Activated CD4-positive, alpha-beta T cell treated with anti-CD3 and anti-CD28 coated beads for 4 hours (primary cell): ENCODE measurements at places on chromosomes 7 and 10.

DNA sequence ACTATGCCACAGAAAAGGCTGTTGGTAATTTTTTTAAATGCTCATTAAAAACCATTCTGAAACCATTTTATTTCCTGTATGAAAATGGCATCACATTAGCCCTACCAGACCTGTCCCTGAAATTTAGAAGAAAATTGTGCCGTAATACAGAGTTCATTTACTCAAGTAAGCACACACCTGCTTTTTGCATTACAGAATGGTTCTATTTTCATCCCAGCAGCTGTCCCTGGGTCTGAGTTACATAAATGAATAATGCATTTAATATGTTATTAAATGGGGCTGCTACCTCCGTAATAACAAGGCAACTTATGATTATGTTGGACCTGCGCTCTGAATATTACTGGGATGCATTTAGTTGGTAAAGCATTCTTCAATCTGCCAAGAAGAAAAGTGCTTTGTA is 508.9 kb downstream of the SORCS1 start:
- DNase-seq = no peak

DNA sequence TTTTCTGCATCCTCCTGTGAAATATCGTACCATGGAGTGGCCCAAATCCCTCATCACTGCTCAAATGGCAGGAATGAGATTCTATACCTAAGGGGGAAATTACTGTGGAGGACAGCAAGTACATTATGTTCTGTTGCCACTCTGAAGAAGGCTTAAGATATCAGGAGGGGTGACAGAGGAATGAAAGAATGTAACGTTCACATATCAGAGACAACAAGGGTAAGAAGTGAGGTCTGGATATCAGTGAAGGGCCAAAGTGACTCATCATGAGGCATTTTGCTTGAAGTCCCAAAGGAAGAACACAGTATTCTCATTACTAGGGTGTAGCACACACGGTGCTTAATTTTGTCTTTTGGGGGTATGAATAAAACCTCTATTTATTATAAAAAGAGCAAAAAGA is 71.5 kb upstream of the SLC13A1 start:
- DNase-seq = no peak

DNA sequence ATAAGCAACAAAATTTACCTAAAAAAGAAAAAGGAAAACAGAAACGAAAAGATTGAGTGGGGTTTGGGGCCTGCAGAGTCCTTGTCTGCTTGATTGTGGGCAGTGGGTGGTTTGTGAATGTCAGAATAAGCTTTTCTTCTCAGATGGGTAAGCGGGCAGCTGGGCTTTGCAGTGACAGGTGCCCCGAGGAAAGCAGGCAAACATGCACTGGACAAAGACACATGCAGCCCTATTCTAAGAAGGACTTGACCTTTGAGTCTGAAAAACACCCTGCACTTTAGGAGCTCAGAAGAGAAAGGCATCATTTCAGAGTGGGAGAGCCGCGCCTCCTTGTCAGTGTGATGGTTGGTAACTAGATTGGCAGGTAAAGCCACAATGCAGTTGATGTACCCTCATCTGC is 562.7 kb downstream of the PTPRN2 start:
- DNase-seq = no peak

GRCh38 chr10:91931526-91932190 is 8.1 kb downstream of the BTAF1 start:
- no peak for DNase-seq

- DNase-seq = no peak
Observed at GRCh38 chr10:59695637-59696036, 14.0 kb downstream of the SLC16A9 start.

- peak; percentile 19 for DNase-seq
Observed at GRCh38 chr7:77427996-77428603, 12.0 kb upstream of the GSAP start.

DNA sequence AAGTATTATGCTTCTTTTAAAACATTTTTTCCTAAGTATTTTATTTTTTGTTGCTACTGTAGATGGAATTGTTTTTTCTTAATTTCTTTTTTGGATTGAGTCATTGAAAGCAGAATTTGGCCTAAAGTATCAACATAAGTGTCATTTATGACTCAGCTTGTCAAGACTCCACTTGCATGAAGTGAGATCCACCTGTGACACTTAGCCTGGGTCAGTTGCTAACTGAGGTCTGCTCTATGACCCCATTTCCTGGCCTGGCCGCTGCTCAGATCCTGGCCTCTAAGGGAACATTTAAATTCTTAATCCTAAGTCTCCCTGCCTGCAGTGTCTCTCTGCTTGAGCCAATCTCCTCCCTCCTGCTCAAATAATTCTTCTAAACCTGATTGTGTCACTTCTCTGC is 35.5 kb downstream of the TMEM270 start:
- DNase-seq = no peak

DNA sequence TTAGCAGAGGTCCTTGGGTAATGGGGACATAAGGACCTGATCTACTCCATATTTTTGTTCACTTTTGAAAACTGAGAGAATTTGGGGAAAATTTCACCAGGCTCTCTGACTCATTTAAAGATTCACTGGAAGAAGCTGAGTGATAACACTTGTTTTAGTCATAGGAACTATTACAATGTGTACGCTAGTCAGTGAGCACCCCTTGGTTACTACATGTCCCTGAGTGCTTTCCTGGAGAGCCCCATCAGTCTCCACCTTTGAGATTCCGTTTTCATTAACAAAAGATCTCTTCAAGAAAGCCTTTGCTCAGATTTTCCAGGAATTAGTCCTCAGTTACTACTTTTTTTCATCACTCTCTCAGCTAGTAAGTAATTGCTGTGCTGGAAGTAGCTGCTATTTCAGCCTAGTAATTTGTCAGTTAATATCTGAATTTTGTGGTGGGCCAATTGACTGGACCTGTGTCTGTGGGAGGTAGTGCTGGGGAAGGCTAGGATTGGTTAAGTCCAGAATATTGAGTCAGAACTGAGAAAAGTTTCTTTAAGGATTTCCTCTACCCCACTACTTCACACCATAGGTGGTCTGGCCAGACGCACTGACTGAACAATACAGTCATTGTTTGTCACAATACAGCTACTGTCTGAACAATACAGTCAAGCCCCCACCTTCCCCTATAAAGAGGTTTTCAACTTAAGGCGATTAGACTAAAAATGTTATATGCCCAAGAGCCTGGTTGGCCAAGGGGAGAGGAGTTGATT is 235.0 kb downstream of the CCDC7 start:
- no peak for DNase-seq

DNA sequence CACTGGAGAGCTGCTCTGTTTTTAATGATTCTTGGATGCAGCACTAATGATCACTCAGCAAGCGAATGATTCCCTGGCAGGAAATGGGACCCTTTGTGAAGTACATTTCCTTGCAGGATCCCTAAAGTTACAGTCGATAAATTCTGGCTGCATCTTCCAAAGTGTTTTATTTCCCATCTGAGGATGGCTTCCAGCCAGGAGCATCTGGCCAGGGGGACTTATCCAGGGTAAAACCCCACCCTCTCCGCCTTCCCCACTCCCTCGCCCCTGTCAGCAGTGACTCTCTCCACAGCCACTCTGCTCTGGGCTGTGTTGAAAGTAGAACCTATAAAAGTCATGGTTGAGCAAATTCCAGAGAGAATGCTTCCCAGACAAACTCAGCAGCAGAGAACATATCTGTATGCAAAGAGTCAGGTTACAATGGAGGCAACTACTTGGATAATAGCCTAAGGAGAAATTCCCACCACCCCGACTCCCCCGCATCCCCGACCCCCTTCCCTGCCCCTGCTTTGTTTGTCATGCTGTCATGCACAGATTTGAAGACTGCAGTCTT is 111.0 kb upstream of the ANLN start:
- DNase-seq = no peak

- no peak for DNase-seq
Observed at GRCh38 chr10:97882142-97883091, 32.8 kb downstream of the GOLGA7B start.

DNA sequence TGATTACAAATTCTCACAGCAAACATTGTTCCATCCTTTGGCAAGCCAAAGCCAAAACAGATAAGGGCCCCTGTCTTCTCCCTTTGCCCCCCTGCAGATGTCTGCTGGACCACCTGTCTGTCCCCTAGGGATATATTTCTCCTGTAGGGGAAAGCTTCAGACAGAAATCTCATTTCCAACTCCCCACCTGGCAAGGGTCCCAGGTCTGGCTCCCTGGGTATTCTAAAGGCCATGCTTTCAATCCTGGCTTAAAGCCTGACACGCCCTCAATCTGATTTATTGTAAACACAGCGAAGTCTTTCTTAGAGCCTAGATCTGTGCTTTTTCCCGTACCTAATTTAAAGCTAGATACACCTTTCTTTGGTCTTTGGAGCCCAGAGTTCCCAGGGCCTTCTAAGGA is 66.1 kb downstream of the KCNMA1 start:
- DNase-seq = no peak

DNA sequence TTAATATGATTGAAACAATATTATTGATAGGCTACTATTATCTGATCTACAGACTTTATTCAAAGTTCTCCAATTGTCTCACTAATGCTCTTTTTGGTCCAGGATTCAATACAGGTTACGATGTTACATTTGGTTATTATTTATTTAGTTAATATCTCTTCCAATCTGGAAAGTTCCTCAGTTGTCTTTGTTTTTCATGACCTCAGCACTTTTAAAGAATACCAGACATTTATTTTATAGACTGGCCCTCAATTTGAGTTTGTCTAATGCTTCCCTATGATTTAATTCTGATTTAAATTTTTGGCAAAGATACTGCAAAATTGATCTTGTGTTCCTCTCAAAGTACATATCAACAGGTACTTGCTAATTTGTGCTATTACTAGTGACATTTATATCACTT is 937.4 kb downstream of the KCNMA1 start:
- no peak for DNase-seq

GRCh38 chr10:118516716-118517115 is 78.7 kb downstream of the PRLHR start:
- DNase-seq = no peak

DNA sequence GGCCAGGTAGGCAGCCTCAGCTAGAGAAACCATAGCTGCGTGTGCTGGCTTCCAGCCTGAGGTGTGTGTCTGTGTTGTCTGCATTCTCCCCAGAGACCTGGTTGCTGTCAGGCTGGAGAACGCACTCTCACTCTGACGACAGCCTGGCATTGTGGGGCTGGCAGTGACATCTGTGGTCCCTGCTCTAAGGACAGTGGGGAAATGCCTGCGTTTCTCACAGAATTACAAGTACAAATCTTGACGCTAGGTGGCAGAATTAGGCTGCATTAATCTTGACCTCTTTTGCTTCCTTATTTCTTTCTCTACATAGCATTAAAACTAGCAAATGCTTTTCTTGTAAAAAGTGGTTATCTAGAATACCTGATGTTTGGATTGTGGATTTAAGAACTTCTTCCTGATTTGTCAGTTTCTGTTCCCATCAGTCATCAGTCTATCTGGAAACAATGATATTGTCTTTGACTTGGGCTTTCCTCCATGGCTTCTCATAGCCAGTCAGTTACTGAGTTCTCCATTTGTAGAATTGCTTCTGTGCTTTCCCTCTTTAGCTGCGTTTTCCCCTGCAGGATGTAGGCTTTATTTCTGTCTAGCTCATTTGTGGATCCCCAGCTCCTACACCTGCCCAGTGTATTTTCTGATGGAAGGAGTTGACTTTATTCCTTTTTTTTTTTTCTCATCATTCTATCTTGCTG is 86.0 kb downstream of the FANK1 start:
- no peak for DNase-seq

DNA sequence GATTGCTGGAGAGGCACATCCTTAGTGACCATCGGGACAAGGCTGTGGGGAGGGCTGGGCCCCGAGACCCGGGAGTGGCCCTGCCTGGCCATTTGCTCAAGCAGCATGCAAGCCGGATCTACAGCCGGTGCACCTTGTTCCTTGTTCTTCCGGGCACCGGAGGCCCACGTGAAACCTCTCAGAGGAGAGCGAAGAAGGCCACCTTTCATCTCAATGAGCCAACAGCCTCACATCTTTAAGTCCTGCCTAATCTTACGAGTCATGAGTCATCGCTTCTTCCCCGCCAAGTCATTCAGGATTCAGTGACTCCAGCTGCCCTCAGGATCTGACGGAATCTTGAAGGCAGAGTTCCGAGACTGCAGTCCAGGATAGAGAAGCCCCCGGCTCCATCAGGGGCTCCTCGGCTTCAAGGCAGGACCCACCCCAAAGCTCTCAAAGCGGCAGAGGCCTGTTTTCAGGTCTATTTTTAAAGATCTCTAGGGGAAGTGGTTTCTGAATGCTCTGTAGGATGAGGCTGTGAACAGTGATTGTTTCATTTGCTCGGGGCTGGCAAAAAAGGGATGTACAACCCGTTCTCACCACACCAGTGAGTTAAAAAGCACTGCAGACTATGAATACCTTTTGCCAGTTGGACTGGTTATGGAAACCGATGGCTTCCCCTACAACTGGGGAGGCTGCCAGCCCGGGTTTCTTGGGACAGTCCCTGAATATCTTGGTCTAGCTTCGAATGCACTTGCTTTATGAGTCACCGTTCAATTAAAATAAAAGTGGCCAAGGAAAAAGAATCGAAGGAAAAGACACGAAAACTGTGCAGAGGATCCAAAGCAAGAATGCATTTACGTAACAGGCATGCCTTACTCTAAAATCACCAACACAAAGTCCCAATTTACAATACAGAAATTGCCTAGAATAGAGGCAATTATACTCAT is 57.2 kb upstream of the ECHDC3 start:
- DNase-seq = peak; percentile 60

DNA sequence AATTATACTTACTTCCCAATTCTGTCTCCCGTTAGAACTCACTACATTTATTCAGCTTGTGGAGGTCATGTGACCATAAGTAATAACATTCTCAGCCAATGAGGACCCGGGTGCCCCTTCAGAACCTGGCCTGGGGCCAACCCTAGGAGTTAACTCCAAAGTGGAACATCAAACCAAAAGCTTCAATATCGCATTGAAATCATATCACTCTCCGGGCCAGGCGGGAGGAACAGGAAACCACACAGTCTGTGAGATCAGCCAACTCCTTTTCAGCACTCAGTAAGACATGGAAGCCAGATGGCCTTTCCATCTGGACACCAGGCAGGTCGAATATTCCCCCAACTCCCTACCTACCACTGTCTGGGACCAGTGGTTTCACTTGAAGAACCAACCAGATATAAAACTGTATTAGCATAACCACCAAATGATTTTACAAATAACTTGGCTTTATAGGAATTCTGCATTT is 5.5 kb downstream of the CREB3L2 start:
- DNase-seq = no peak

DNA sequence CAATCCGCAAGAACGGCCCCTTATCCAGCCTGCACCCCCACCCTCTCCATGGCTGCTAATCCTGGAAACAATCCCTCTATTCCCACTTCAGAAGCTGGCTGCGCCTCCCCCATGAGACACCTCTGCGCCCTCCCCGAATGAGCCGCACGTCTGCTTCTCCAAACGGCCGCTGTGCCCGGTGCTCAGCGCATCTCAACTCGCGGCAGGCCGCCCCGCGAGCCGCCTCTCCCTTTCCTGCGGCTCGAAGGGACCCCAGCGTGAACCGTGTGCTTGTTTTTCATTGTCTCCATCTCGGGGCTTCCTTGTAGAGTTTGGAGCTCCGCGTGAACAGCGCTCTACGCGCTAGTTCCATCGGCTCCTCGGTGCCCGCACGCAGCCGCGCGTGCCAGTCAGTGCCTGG is 20.8 kb upstream of the FXYD4 start:
- DNase-seq = no peak

GRCh38 chr10:17787087-17787961 is 21.8 kb upstream of the MRC1 start:
- no peak for DNase-seq
